ENCODE measurements at places on chromosomes 11 and 22.

DNA sequence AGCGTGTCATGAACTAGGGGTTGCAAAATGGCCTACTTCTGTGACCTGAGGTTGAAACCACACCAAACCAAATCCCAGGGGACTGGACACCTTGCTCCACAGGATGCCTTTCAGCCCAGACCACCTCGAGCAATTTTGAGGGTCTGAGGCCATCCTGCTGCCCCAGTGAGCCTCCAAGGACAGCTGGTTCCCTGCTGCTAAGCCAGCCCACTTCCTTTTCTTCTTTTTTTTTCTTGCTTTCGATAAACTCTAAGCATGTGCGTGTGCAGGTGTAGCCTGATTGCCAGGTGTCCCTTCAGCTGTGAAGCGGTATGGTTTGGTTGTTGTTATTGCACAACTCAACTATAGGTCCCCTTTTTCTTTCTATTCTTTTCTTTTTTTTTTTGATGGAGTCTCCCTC is 2.7 kb downstream of the CRYBB1 start:
- no peak for DNase-seq

DNA sequence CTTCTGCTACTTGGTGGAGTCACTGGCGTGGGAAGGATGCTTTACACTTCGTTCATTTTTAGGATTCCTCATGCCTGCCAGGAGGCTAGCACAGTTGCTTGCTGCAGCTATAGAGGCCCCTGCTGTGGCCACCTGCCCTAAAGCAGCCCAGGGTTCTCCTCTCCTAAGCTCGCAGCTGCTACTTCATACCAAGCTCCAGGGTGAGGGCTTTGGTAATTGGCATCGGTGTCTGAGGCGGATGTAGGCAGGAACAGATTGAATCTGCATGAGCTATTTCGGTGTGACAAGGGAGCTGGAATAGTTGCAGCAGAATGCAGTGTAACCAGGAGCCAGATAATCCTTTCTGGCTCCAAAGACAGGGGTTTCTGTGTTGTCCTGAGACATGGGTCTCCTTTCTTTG is 133.1 kb downstream of the MICAL2 start:
- no peak for DNase-seq

DNA sequence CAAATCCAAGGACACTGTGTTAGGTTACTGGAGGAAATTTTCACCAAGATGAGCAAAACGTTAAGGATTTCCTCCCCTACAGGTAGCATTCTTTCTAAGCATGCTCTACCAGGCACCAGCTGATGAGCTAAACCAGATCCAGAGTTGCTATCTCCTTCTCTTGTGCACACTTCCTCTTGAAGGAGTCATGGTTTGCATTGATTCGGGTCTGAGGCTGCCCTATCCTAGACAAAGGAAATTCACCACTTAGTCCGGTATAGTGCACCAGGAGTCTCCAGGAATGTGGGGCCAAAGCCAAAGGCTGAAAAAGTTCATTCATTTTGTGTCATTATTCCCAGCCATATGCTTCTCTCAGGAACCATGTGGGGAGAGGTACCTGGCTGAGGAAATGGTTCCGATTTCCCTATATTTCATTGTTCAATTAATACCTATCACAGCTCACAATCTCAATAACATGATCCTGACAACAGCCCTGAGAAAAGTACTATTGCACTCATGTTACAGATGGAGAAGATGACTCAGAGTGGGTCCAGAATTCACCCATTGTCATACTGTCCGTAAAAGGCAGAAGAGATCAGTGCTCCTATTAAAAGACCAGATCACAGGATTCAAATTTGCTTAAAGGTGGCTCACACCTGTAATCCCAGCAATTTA is 39.1 kb downstream of the SLC35F2 start:
- DNase-seq, result peak; percentile 25

- DNase-seq, result no peak
Measured at GRCh38 chr22:44933666-44934453, 75.9 kb downstream of the PHF21B start.

DNA sequence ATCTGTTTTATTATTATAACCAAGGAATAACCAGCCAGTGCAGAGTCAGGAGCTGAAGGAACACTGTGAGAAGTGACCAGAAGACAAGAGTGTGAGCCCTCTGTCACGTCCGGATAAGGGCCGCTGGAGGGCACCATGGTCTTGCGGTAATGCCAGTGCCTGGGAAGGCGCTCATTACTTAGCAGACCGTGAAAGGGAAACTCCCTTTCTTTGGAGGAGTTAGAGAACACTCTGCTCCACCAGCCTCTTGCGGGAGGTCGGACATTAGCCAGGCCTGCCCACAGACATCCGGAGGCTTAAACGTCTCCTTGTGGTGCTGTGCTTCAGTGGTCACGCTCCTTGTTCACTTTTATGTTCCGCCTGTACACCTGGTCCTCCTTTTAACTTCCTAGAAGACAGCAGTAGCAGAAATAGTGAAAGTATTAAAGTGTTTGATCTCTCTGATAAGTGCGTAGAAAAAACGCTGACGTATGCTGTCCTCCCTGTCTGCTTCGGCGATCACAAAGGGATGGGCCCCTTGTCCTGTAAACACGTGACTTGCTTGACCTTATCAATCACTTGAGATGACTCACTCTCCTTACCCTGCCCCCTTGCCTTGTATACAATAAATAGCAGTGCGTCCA is 120.6 kb upstream of the LMO1 start:
- DNase-seq, result no peak

DNA sequence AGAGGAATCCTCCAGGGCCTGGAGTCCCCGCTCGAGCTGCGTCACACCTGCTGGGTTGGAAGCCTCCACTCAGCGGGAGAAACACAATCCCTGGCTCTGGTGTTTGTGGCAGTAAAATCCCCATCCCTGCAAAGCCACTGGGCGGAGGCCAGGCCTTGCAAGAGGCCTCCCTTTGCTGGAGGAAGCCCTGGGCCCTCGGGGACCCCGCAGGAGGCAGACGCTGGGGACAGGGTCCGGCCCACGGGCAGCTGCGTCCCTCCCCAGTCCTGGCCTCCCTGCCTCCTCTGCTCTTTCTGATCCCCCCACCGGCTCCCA is 194.7 kb downstream of the BRD1 start:
- no peak for DNase-seq

- DNase-seq, result no peak
Measured at GRCh38 chr11:57309106-57310059, 15.4 kb downstream of the TNKS1BP1 start.

DNA sequence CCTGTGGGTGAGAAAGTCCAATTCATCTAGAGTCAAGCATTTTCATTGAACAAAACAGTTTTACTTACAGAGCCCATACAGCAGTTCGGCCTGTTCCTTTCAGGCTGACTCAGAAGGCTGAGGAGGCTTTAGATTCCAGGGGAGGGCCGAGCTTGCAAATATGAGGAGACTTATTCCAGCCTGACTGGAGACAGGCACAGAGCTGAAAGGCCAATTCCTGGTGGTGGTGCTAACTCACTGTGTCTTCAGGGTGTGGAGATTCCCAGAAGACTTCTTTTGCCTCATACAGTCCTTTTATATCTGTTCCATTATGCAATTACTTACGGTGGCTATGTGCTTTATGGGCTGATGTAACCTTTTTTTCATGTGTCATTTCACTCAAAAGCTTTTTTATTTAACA is at the start of gene OR51E2:
TSS of gene OR51E2 (minus strand) at position 269 of the 400 bp plus-strand sequence. CDS start 15,142 bp downstream, outside the sequence.
- no peak for DNase-seq

GRCh38 chr22:46230262-46230901 is 19.7 kb downstream of the CDPF1 start:
- no peak for DNase-seq

- no peak for DNase-seq
Measured at GRCh38 chr11:64229744-64230170, 591 bp upstream of the DNAJC4 start.

DNA sequence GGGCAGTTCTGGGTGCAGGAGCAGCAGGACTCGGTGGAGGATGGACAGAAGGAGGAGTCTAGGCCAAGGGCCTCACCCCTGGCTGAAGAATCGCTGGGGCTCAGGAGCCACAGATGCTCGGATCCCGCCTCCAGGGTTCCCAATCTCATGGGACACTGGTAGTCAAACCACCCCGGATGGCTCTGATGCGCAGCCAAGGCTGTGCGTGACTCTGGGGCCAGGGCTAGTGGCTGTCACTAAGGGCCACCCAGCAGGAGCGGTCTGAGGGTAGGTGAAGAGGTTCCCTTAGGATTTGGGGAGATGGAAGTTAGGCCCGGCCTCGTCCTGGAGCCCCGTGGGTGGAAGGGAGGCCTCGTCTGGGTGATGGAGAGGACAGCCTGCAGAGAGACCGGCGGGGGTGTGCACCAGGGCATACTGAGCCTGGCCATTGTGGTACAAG is 300.6 kb downstream of the TBC1D22A start:
- no peak for DNase-seq

- DNase-seq, result no peak
Measured at GRCh38 chr11:111734954-111735261, 31.3 kb downstream of the PPP2R1B start.

DNA sequence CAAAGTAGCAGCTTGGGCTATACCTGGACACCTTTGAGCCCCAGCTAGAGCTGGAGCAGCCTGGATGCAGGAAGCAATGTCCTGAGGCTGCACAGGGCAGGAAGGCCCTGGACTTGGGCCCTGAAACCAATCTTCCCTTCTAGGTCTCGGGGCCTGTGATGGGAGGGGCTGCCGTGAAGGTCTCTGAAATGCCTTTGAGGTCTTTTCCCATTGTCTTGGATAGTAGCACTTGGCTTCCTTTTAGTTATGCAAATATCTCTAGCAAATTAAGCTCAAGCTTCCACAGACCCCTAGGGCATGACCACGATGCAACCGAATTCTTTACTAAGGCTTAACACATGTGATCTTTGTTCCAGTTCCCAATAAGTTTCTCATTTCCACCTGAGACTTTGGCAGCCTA is 40.0 kb downstream of the LINC01488 start:
- no peak for DNase-seq

- no peak for DNase-seq
Measured at GRCh38 chr22:50270666-50271394, 650 bp upstream of the MAPK11 start.

GRCh38 chr11:88537613-88538012 is 200.1 kb upstream of the CTSC start:
- no peak for DNase-seq

- DNase-seq, result no peak
Measured at GRCh38 chr11:30585892-30586250, 282 bp downstream of the MPPED2 start.

DNA sequence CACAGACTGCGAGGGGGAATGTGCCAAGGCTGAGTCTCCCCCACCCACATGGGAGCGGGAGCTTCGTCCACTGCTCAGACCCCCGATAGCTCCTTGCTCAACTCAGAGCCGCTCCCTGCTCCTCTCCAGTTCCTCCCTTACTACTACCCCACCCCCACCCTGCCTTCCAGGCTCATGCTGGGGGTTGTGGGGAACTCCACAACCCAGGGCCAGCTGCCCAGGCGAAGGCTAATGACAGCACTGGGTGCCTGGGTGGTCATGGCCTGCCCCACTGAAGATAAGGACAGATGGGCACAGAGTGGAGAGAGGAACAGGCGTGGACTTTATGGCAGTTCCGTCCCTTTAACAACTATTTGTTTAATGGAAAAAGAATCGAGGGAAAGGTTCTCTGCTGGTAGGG is 73.7 kb downstream of the PDE2A start:
- no peak for DNase-seq

DNA sequence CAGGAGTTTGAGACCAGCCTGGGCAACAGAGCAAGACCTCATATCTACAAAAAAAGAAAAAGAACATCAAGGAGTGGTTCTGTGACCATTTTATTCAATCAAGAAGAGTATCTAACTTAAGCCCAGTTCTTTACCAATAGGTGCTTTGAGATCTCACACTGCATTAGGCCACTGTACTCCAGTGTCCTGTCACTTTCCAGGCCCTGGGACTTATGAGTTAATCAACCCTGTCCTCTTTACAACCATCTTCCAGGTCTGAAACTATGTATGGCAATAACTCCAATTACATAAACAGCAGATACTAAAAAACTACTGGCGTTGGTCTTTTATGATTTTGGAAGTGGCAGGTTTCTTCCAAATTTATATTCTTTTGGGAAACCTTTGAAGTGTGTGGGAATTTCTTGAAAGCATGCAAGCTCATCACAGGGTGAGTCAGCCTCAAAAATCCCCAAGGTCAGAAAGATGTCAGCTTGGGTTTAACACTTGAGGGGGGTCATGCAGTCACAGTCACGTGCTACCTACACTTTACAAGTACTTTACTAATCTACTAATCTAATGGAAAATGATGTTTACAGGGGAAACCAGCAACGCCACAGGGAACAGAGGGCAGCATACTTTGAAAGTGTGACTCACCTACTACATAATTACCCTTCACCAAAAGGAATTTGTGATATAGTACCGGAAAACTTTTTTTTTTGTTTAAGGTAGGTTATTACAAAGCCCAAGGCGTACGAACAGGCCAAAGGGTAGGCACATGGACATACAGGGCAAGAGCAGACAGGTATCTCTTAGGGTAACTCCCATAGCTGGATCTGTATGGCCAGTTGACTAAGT is 15.6 kb downstream of the PISD start:
- peak; percentile 88 for DNase-seq

DNA sequence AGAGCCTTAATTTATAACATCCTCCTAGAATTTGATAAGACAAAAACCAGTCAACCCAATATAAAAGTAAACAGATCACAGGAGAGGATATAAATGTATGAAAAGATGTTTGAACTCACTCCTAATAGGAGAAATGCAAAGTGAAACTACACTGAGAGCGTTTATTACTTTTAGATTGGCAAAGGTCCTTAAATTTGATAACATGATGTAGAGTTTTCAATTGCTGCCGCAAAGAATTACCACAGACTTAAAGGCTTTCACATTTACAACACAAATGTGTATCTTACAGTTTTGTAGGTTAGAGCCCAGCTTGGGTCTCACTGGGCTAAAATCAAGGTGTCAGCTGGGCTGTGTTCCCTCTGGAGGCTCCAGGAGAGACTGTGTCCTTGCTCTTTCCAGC is 9.1 kb upstream of the POU2AF2 start:
- no peak for DNase-seq

GRCh38 chr11:76282172-76282571 is 75.9 kb upstream of the WNT11 start:
- no peak for DNase-seq

GRCh38 chr11:119589001-119589400 is 140.0 kb downstream of the NECTIN1 start:
- no peak for DNase-seq

DNA sequence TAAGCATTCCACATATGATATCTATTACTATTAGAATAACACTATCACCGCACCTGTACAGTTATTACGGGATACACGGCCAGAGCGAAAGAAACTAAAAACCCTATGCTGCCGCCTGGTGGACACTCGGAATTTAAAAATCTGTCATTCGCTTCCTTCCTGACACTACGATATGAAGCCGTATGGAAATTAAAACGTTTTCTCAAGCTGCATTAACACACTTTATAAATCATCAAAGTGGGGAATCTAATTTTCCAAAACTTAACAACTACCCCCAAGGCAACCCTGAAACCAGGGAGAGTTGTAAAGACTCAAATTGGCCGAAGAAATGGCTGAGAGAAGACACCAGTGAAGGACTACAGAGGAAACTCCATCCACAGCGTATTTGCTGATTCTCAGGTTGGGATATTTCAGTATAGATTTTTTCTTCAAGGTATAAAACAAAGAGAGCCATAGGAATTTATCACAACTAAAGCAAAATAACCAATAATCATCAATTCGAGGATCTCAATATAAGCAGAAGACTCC is 1.4 kb downstream of the CCDC73 start:
- peak; percentile 48 for DNase-seq

- DNase-seq, result no peak
Measured at GRCh38 chr11:73981051-73981805, 1.4 kb downstream of the UCP2 start.
